Substantia nigra (tissue), 51 donors: ENCODE measurements at places on chromosomes 16 and 17.

- no peak for DNase-seq
These were observed 1.2 kb downstream of the SPDYE4 start for GRCh38 chr17:8757189-8757588.

GRCh38 chr16:17303101-17303500 is 167.7 kb downstream of the XYLT1 start:
- no peak for DNase-seq

DNA sequence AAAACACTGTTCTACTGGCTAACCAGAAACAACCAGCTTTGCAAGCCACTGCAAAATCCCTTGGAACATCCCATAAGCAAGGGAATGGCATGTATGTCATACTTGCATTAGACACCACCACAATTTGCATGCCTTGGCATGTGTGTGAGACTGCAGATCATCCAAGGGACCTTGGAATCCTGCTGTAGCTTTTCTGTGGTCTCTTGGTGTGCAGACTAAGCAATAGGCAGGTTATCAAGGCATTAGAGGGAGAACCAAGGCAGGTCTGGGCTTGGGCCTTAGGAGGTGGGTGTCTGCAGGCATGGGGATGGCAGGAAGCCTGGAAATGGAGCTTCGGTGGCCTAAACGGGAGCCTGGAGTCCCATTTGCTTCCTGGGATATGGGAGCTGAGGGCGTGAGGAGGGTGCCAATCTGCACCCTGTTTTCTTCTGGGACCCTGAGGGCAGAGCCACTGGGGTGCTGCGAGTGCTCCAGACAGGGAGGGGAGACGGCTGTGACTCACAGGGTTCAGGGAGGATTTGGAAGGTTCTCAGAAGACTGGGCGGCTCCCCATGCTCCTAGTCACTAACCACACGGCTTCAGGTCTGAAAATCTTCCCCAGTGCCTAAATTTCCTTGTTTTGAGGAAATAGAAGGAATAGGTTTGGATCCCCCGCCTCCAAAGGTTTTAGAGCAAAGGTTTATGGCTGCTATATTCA is 36.6 kb downstream of the FAM20A start:
- no peak for DNase-seq

- DNase-seq = no peak
These were observed 4.7 kb upstream of the TEKT3 start for GRCh38 chr17:15346066-15346595.

DNA sequence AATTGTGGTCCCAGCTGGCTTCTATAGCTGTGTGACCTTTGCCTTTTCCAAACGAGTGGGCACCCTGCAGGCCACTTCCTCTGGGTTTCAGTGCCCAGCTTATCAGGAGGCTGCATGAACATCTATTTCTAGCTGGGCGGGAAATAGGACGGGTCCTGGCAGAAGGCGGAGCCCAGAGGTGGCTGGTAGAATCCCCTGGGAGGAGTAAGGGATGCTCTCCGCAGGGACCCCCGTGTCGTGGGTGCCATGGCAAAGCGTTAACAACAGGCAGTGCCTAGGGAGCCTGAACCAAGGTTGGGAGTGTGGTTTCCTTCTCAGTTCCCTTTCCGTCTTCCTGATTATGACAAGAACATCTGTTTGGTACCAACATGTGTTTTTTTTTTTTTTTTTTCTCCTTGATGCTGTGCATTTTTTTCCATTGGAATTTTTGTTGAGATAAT is 58.2 kb downstream of the PLCG2 start:
- no peak for DNase-seq

GRCh38 chr17:41185001-41185400 is 290 bp upstream of the KRTAP4-1 start:
- DNase-seq = no peak

DNA sequence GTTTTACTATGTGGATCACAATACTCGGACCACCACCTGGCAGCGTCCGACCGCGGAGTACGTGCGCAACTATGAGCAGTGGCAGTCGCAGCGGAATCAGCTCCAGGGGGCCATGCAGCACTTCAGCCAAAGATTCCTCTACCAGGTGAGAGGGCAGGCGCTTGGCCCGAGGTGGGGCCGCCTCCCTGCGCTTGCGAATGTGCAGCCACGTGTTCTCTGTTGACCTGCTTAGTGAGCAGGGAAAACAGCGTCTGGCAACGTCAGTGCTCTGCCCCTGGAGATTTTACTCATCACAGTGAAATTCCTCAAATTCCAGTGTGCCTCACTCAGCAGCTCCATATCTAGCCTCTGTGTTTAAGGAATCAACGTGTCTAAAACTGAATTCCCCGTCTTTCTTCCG is 33.4 kb upstream of the CLEC18A start:
- DNase-seq = no peak

DNA sequence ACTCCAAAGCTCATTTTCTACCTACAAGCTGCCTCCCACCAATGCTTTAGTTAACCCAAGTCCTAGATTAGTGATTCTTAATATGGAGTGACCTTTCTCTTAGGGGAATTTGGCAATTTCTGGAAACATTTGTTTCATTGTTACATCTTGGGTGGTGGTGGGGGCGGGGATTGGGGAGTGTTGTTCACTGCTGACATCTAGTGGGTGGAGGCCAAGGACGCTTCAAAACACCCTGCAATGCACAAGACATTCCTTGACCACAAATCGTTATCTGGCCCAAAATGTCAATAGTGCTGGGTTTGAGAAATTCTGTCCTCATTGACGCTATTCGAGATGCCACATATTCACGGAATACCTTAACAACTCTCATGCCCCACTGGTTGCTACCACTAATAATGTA is 282.9 kb downstream of the RBFOX1 start:
- no peak for DNase-seq

- no peak for DNase-seq
These were observed 66.9 kb upstream of the MRTFB start for GRCh38 chr16:14004031-14004728.

- DNase-seq = peak; percentile 24
These were observed 61.6 kb downstream of the RGS9 start for GRCh38 chr17:65198653-65199382.

- no peak for DNase-seq
These were observed 121.2 kb upstream of the RCVRN start for GRCh38 chr17:10025976-10026901.

GRCh38 chr16:86919578-86920305 is 341.4 kb downstream of the FOXL1 start:
- no peak for DNase-seq

DNA sequence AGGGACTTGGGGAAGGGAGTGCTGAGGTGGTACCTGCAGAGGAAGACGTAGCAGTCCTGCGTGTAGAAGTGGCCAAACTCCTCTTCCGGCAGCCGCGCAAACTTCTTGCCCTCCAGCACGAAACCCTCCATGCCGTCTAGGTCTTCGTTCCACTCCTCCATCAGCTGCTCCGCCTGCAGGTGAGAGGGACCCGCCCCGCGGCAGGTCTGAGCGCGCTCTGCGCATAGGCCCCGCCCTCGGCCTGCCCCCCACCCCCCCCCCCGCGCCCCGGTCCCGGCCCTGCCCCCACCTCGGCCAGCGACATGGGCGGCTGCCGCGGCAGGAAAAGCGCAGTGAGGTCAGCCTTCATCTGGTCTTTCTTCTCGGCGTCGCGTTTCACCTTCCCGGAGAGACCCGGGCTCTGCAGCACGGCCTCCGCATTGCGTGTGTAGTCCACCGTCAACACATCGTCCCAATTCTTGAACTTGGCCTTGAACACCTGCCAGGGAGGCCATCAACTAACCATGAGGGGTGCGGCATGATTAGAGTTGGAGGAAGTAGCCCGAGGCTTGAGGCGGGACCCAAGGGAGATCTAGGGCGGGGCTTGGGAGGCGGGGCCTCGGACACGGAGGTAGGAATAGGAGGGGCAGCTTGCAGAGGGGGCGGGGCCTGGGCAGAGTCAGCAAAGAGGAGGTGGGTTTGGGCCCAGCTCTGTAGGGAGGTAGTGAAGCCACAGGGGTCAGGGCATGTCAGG is 11.5 kb downstream of the FLII start:
- DNase-seq = peak; percentile 63

- no peak for DNase-seq
These were observed 4.1 kb downstream of the EZH1 start for GRCh38 chr17:42740699-42741098.

GRCh38 chr16:50480206-50480605 is 68.0 kb upstream of the NKD1 start:
- DNase-seq = no peak

DNA sequence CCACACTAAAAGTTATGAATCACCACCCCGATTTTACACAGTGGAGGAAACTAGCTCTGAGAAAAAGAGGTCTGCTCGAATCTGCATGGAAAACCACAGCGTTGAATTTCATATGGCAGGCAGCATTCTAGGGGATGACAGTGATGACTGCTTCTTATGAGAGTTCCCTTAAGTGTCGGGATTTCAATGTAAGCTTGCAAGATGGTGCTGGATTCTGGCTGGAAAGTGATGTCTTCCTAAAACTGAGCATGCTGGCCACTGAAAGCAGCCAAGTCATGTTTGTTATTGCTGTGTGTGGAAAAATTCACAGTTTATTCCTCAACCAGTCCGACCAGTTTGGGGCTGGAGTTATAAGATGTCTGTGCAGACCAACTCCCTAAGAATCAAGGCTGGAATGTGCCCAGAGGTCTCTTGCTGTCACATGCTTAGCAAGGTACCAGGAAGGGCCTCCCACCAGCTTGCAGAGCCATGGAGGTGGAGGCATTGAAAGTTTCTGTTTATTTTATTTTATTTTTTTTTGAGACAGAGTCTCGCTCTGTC is 37.2 kb upstream of the GAN start:
- DNase-seq = no peak

- DNase-seq = no peak
These were observed 33.8 kb upstream of the CCL22 start for GRCh38 chr16:57324749-57325148.

- DNase-seq = no peak
These were observed 408.0 kb downstream of the SLC39A11 start for GRCh38 chr17:72684405-72685020.
